ENCODE measurements at places on chromosomes 3 and 15. TPM values are rescaled to one million over a fixed set of nuclear protein-coding genes. Genes with fewer than 3 reads are reported as not detected.

DNA sequence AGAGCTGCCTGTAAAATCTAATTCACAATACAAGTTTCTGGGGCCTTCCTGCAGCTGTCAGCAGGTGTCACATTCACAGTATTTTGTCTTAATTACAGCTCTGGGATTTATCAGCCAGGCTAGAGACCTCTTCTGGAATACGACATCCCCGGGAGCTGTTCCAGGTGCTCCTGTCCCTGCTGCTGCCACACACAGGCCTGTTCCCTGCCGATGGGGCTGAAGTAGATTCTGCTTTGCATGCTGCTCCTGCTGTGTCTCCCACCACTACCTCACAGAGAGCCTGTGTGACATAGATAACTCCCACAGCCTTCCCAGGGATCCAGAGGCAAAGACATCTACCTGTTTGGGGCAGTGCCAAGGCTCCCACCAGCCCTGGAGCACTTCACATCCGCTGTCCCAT, 20.4 kb downstream of the COLQ start:
- H3K36me3 ChIP-seq, result no peaks in the 10 kb centered on the region
- H3K4me3 ChIP-seq, result no peak overlapping the region
- H3K27me3 ChIP-seq, result no peaks in the 10 kb centered on the region
- H3K4me1 ChIP-seq, result no peaks in the 10 kb centered on the region

DNA sequence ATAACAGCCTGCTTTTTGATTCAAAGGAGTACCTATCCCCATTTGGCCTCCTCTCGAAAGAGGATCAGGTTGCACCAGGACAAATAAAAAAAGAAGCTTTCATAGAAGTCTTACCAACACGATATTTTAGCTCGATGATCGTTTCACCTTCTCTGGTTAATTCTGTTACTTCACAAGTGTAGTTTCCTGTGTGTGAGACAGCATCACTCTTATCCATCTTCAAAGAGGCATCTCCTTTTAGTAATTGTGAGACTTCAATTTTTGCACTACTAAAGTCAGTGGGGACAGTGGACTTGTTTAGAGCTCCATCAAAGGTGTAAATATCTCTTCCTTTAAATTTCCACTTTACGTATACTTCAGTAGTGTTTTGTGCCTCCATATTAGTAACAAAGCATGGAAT, 11.0 kb downstream of the CD47 start:
- no peak overlapping the region for H3K4me3 ChIP-seq
- no peaks in the 10 kb centered on the region for H3K36me3 ChIP-seq
- H3K4me1 ChIP-seq, result no peaks in the 10 kb centered on the region
- H3K27ac ChIP-seq, result no peak overlapping the region
- no peaks in the 10 kb centered on the region for H3K27me3 ChIP-seq

GRCh38 chr3:157354254-157354653, 82.4 kb upstream of the PTX3 start:
- no peak overlapping the region for H3K27ac ChIP-seq
- H3K4me3 ChIP-seq, result no peak overlapping the region
- H3K4me1 ChIP-seq, result no peaks in the 10 kb centered on the region
- no peaks in the 10 kb centered on the region for H3K36me3 ChIP-seq
- no peaks in the 10 kb centered on the region for H3K27me3 ChIP-seq
- no peak for DNase-seq

DNA sequence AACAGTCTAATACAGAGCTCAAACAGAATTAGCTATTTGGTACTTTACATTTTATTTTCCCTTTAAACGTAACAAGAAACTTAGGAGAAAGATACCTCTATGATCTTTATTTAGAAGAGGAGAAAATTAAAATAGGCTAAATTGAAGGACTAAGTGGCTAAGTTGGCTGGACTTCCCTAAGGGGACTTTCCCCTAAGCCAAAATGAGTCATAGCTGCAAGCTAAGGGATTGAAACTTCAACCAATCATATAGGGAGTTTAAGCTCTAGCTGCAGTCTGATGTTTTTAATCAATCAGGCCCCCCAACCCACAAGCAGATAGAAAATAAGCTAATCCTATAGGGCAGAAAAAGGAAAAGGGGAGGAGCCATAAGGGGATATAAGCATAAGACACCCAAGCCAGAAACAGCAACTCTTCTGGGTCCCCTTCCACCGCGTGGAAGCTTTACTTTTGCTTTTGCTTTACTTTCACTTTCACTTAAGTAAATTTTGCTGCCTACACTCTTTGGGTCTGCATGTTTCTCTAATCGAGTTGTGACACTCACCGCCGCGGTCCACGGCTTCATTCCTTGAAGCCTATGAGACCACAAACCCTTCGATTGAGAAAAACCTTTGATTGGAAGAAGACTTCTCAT, 1108.5 kb upstream of the EPHA6 start:
- no peaks in the 10 kb centered on the region for H3K27me3 ChIP-seq
- no peaks in the 10 kb centered on the region for H3K36me3 ChIP-seq
- H3K4me3 ChIP-seq, result no peak overlapping the region
- no peak overlapping the region for H3K27ac ChIP-seq
- H3K4me1 ChIP-seq, result no peaks in the 10 kb centered on the region

DNA sequence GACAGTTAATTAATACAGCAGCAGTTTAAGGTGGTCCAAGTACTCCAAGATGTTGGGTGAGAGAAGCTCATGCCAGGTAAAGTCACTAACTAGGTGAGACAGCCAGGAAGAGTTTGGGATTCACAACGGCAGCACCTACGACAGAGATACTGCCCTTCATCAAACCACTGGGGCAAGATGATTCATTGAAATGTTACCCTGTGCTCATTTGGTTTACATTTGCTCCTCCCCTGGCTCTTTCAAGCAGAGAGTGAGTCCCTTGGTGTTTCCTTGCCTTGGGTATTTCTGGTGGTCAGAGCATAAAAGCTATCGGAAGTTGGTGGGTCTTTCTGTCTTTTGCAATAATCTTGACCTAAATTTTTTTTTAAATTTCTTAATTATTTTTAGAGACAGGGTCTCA, 19.9 kb upstream of the PDE8A start:
- no peak for DNase-seq
- no peaks in the 10 kb centered on the region for H3K36me3 ChIP-seq
- H3K4me1 ChIP-seq, result no peaks in the 10 kb centered on the region
- H3K27ac ChIP-seq, result no peak overlapping the region

The C3orf49 gene
- not detected for total RNA-seq

The SIDT1 gene
- total RNA-seq, result 31.2 TPM

The SLC28A1 gene
- total RNA-seq, result not detected

The PXK gene
- 19.6 TPM for total RNA-seq
